ENCODE measurements at places on chromosomes 6 and 20.

DNA sequence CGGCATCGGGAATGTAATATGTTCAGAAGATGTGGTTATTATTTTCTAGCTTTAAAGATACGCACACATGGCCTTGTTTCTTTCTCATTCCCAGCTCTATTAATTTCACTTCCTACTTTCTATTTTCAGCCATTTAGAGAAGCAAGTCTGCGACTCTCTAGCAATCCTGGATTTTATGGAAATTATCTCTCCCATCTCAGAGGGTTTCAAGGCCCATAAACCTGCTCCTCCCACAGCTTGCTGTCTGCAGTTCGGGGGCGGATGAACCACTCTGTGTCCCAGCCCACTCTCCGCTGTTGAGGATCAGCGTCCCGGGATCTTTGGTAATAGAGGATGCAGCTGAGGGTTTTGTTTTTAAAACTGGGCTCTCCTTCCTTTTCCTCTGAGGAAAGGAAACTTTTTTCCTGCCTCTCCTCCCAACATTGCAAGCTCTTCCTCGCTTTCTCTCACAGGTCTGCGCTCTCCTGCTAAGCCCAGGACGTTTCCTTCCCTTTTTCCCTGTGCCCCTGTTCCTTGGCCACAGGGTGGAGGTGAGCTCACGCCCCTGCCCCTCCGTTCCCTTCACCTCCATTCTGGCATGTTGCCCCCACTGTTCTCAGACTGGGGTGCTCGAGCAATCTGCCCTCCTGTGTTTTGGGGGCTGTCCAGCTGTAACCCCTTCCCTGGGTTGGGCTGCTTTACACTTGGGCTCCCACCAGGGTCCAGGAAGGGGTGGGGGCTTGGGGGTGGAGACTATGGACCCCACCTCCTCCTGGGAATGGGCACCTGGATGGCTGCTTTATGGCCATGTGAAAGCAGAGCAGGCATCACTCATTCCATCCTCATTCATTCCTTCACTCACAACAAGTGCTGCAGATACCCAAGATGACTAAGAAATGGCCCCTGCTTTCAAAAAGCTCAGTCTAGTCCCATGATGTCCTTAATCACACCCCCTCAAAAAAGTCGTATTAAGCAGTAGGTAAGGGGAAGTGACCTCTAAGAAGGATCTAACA lies 54.9 kb downstream of the ZBTB9 start:
- no peak for DNase-seq

- DNase-seq, result no peak
Observed at GRCh38 chr6:15359335-15359862, 113.5 kb downstream of the JARID2 start.

DNA sequence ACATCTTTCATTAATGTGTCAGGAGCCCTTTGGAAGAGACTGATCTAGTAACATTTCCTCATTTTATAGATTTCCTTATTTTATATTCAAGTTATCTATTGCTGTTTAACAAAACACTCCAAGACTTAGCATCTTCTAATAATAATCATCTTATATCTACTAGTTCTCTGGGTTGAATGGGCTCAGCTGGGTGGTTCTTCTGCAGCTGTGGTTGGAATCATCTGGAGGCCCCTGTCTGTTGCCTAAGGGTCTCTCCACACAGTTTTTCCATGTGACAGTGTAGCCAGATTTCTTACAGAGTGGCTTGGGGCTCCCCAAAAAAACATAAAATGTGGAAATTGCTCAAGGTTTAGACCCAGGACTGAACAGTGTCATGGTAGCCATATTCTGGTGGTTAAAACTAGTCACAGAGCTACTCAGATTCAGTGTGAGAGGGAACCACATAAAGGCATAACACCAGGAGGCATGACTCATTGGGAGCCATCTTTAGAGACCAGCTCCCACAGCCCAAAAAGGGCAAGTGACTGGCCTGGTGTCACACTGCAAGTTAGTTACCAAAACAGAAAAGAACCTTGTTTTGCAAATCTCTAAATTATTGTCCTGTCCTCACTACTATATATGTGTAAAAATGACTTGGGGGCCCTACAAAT lies 11.5 kb downstream of the SLC2A10 start:
- DNase-seq, result peak; percentile 20

GRCh38 chr6:55818482-55818881 lies 56.9 kb downstream of the BMP5 start:
- no peak for DNase-seq

- DNase-seq, result no peak
Observed at GRCh38 chr6:168574075-168574698, 133.2 kb downstream of the SMOC2 start.

GRCh38 chr6:129473546-129473945 lies 236.4 kb downstream of the ARHGAP18 start:
- DNase-seq, result no peak

- no peak for DNase-seq
Observed at GRCh38 chr20:24815196-24815815, 133.8 kb upstream of the CST7 start.

- DNase-seq, result no peak
Observed at GRCh38 chr20:50270034-50270395, 79.4 kb downstream of the CEBPB start.

- peak; percentile 38 for DNase-seq
Observed at GRCh38 chr6:158488065-158488464, 71.8 kb upstream of the TMEM181 start.

- no peak for DNase-seq
Observed at GRCh38 chr20:41174373-41174772, 37.0 kb downstream of the PLCG1 start.

GRCh38 chr6:113009682-113010081 lies 662.6 kb downstream of the RFPL4B start:
- DNase-seq, result no peak

DNA sequence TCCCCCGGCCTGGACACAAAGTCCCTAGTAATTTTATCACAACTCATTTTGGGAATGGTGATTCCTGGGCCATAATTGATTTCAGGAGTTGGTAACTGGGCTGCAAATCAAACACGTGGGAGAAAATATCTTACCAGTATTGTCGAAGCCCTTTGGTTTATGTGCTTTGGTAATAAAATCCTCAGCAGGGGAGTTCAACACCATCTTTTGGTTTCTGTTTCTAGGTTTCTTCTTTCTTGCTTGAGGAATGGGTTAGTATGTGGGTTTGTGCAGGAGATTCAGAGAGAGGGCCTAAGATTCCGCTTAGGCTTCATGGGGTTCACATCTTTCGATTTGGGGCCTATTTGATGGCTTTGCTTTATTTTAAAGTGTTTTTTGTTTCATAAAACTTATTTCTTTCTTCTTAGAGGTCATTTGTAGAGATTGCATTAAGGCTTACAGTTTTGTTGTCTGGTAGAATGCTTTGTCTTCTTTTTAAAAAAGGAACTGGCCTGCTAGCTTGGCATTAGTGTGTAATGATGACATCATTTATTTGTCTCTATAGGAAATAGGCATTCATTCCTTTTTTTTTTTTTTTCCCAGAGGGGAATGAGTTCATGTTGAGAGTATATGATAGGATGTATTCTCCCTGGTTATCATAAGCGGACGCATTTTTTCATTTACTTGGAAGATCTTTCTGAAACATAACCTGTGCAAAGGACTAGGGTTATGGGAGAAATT lies 45.8 kb downstream of the CYP24A1 start:
- no peak for DNase-seq

DNA sequence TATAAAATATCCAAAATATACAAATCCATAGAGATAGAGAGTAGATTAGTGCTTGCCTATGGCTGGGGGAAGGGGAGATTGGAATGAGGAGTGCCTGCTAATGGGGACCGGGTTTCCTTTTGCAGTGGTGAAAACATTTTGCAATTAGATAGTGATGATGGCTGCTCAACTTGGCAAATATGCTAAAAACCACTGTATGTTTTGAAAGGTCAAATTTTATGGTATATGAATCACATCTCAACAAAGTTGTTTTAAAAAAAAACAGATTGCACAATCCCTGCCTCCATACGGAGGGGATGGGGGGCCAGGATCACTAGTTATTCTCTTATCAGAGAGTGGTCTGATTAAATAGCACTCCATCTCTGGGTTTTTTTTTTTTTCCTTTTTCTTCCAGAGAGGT lies 76.9 kb upstream of the RIPOR2 start:
- DNase-seq, result no peak

DNA sequence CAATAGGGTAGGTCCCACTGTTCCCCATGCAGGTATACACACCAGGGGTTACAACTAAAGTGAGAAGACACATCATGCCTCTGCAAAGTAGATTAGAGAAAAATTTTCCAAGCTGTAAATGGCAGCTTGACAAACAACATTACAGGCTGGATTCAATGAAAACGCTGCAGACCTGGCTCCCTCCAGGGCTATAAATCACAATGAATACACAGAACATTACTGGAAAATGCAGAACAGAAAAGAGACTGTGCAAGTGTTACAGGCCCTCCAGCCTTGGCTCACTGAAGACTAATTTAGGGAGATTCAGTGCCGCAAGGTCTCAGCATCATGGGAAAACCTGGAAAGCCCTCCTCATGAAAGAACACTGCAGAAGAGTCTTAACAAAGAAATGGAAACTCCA lies 207.8 kb downstream of the KHDC1L start:
- no peak for DNase-seq

GRCh38 chr6:34964564-34964963 lies 75.5 kb downstream of the ANKS1A start:
- DNase-seq, result no peak

DNA sequence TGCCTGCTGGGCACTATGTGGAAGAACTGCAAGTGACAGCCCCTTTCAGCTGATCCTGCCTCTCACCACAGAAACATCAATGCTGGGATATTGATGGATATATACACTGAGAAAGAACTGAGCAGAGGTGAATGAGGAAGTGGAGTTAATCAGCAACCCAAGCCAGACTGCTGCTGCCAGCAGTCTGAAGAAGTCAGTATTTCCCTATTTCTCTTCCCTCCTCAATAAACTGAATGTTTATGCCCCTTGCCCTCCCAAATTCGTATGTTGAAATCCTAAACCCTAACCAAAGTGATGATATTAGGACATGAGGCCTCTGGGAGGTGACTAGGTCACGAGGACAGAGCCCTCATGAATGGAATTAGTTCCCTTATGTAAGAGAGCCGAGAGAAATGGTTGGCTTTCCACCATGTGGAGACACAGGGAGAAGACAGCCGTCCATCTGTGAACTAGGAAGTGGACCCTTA lies 76.3 kb downstream of the CDK19 start:
- DNase-seq, result no peak

- no peak for DNase-seq
Observed at GRCh38 chr6:55379895-55380294, 52.6 kb downstream of the GFRAL start.

- DNase-seq, result no peak
Observed at GRCh38 chr6:52975580-52975979, 19.5 kb downstream of the GSTA4 start.

DNA sequence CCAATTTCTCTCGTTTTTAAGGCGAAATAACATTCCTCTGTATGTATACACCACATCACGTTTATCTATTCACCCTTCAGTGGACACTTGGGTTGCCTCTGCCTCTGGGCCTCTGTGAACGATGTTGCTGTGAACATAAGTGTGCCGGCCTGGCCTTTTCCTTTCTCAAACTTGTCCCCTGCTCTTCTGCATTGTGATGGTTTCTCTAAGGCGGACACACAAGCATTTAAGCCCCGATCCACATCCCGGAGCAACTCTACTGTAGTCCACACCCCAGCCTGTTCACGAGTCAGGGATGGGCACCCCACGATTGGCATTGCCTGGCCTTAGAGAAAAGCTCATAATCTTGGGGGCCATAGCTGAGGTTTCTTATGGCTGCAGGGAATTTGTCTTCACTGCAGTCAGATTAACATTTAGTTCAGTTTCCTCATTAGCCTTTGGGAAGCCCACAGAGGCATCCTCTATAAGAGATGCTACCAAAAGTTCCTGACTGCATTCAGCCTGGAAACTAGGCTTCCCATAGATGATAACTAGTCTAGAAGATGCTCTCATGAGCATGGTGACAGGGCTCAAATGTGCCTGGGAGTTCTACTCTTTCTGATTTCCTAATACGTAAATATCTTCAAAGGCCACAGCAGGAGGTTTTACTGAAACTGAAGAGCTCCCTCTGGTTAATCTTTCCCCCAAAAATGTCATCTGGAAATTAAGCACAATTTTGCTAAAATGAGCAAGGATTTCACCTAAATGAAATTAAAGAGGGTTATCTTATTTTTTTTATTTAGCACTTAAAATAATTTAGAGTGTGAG lies 762 bp downstream of the ZC3H12D start:
- DNase-seq, result no peak

- DNase-seq, result no peak
Observed at GRCh38 chr6:8837343-8837742, 402.0 kb upstream of the SLC35B3 start.

DNA sequence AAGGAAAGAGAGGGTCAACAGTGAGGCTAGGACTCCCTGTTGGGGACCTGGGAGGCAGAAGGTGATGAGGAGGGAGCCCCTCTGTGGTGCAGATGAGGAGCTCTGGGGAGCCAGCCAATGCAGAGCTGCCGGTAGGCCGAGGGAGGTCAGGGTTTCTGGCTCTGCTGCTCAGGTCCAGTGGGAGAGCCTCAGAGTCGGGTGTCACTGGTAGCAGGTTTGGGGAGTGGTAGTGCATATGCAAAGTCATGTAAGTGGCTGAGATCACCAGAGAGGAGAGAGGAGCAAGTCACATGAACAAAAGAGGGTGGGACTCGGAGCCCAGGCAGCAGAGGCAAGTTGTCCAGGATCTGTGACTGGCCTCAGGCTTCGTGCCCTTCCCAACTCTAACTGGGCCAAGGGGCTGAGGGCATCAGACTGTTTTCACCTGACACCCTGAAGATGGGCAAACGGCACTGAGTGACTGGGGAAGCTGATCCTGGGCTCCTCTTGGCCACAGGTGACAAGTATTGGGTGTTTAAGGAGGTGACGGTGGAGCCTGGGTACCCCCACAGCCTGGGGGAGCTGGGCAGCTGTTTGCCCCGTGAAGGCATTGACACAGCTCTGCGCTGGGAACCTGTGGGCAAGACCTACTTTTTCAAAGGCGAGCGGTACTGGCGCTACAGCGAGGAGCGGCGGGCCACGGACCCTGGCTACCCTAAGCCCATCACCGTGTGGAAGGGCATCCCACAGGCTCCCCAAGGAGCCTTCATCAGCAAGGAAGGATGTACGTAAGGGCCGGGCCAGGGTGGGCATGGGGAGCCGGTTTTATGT lies 6.6 kb downstream of the MMP24OS start:
- no peak for DNase-seq

DNA sequence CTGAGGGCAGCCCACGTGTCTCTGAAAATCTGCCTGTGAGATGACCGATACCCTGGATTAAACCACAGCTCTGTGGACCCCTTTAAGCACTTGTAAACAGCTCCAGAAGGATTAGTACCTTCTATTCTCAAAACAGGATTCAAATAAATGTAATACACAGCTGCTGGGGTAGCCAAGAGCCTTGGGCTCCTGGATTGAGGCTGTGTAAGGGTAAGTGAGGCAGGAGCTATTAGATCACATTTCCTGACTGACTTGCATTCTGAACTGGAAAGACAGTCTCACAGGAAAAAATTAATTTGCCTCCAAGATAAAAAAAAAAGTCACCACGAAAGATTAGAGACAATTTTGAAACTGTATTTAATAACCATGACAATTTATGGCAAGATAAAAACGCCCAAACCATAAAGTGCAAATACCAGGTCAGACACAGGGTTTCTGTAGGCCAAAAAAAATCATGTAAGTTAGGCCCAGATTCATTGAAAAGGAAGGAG lies 78.0 kb downstream of the TRMT11 start:
- DNase-seq, result no peak

- DNase-seq, result no peak
Observed at GRCh38 chr20:4897600-4897999, 103.7 kb downstream of the SLC23A2 start.

Data from stimulated activated CD4-positive, alpha-beta T cell treated with anti-CD3 and anti-CD28 coated beads, Interleukin-1b, Interleukin-23, amount 100 ng/mL, for 48 hours (primary cell).